Nephron progenitor cell (in vitro differentiated cells): ENCODE measurements at places on chromosomes 12 and 14.

DNA sequence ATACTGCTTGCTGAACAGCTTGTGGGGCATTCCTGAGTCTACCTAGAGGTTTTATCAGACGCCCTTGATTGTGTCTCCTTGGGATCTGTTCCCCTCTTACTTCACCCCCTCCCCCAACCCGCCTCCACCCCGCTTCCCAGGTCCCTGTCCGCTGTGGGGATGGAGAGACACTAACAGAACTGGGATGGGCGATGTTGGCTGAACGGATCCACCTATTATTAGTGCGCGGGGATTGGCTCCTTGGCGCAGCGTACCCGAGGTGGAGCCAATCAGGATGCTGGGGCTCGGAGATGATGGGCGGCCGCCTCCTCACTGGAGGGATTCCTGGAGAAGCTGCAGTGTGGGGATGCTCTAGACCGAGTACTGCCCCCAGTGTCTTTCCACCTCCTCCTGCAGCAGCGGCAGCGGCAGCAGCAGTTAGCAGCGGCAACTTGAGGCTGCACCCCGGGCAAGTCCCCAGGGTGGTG is at the start of gene SYT1:
Gene SYT1 (plus strand): TSS at position 372 of the 467 bp plus-strand sequence.
- peak; percentile 83 for DNase-seq

- DNase-seq = no peak
Observed at GRCh38 chr14:22597265-22597664, 835 bp upstream of the ABHD4 start.

- DNase-seq = no peak
Observed at GRCh38 chr14:88829188-88829587, 4.7 kb downstream of the TTC8 start.

DNA sequence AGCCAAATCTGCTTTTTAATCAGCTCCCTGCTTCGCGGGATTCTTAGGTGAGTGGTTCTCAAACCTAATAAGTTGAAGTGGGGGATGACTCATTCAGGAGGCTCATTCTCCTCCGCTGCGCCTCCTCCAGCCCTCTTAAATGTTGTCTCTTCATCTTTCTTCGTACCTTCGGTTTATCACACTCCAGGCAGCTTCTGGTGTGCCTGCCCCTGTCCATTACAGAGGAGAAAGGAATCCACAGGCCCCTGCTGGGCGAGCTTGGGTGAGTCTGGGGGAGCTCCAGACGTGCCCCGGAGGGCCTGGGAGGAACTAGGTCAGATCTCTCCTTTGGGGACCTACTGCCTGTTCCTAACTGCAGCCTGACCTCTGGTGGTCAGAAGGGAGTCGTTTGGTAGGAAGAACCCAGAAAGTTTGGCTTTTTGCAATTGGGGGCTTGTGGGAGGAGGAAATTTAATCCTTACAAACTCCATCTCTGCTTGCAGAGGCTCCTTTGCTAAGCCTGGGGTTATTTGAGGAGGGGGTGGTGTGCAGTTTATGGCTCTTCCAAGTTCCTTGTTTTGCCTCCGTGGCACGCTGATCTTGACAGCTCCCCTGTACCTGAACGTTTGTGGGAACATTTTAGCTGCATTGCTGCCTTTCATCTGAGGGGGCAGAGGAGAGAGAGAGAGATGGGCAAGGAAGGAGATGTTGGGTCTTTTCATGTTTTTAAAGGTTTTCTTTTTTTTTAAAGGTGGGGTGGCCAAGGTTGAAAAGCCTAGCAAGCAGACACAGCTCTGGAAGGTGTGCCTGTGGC is 84.1 kb upstream of the GNG2 start:
- DNase-seq = peak; percentile 62

DNA sequence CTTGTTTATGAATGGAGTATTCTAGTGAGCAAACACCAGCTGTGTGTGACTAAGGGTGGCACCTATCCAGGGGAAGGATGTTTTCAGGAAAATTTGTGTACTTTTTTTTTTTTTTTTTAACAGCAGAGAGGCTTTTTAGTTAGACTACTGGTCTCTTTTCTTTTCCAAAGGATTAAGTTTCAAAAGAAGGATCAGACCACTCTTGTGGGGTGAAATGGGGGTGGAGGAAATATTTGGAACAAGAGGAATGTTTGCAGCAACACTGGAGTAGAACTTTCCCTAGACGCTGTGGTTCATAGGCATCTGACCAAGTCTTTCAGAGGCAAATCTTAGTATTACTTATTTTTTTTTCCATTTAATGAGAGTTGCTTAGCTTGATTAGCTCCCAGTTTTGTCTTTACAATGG is 21.1 kb downstream of the NUBPL start:
- DNase-seq = no peak

DNA sequence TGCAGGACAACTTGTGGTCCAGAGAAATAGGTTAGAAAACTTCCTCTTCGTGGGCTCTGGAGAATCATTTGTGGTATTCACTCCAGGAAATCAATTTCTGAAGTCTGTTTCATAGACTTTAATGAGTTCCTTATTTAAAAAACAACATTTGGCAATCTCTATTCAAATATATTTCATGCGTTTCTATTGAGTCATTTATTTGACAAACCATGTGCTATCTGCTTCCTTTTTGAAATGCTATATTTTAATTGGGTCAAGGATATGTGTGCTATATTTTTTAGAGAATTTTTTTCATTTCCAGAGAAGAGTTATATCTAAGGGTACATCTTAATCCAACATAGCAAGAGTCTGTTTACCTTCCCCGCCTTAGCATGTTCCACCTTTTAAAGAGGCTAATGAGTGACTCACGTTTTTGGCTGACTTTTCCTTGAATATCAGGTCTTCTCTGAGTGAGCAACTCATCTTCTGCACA is 252.4 kb upstream of the EGLN3 start:
- no peak for DNase-seq

DNA sequence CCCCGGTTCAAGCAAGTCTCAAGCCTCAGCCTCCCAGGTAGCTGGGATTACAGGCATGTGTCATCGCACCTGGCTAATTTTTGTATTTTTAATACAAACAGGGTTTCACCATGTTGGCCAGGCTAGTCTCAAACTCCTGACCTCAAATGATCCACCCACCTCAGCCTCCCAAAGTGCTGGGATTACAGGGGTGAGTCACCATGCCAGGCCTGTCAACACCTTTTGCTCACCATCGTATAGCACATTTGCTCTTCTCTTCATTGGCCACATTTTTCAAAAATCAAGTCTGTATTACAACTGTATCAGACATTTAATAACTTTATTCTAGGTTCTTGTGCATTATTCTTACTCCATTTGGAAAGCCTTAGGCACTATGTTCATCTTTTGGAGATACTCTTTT is 50.3 kb downstream of the BCAT1 start:
- DNase-seq = no peak

GRCh38 chr14:101882141-101882935 is 82.0 kb upstream of the DYNC1H1 start:
- DNase-seq = no peak

GRCh38 chr12:57940052-57940914 is 1.1 kb upstream of the ATP23 start:
- DNase-seq = no peak

- DNase-seq = no peak
Observed at GRCh38 chr12:77163074-77164038, 98.0 kb upstream of the E2F7 start.

GRCh38 chr14:36659822-36660735 is 1.6 kb upstream of the PAX9 start:
- DNase-seq = no peak

GRCh38 chr12:64455506-64455905 is 3.6 kb downstream of the TBK1 start:
- DNase-seq = no peak

DNA sequence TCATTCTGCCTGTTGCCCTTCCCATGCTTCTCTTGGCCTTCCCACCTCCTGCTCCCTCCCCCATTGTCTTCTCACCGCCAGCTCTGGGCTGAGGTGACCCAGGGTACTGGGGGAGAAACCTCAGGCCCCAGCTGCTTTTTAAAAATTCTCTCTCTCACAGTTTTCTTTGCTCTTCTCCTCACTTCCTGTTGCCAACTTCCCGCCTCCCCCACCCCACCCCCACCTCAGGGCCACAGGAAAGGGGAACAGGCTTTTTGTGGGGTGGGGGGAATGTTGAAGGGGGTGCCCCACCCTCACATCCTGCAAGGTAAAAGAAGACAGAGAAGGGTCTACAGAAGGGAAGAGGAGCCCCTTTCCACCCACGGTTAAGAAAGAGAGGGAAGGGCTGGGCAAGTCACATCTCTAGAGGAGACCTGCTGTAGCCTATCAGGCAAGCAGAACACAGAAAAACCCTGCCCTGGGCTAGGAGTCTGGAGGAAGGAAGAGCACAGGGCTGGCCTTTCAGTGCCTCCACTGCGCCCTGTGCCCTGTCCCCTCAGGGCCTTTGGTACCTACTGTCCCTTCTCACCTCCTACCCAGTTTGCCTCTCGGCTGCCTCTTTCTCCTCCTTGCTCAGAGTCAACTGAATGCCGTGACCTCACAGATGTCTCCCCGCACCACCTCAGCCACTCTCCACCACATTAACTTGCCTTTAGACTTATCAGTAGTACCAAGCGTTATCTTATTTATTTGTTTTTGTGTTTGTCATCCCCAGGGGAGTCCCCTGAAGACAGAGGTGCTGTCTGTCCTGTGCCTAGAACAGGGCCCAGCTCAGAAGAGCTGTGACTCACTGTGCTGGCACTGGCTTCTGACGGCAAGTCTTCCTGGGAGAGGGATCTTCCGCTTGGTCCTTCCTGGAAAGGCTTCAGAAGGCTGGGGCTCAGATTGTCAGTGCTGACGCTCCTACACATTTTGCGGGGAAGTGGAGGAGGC is 1.7 kb downstream of the ARHGAP9 start:
- no peak for DNase-seq

DNA sequence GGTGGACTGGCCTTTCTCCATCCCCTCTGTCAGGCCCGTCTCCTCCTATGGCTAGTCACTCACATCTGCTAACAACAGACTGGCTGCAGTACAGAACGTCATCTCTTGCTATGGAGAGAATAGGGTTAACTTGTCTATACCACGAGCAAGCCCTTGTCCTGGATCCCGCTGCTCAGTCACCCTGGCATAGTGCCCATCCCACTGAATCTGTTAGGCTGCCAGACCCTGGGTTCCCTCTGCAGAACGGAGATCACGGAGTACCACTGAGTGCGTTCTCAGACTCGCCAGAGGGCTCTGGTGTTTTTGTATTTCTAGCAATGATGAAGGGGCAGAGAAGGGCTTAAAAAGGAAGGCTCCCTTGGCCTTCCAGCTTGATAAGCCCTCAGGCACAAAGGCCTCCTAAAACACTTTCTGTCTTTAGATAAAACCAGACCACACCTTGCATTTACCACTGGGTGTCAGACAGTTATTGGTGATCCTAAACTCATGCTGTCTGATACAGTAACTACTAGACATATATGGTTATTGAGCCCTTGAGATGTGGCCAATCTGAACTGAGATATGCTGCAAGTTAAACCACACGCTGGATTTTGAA is 6.3 kb upstream of the NRIP2 start:
- DNase-seq = no peak

DNA sequence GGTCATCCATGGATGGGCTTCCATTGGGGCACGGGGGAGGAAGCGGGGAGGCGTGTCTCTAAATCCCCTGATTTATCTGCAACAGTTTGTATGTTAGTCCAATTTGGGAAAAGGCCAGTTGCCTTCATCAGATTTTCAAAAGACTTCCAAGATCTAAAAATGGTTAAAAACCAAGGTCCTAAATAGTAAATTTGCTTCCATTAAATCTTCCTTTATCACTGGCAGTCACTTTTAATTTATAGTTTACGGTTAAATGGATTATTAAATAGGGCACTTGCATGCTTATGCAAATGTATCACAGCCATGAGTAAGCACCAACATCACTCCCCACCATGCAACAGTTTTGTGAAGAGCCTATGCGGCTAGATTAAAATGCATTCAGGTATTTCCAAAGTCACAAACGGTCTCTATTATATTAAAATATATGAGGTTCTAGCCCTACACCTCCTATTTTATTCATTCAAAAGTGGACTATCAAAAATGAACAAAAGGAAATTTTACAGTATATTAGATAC is 108.2 kb upstream of the GPHB5 start:
- no peak for DNase-seq

GRCh38 chr14:64614805-64615391 is 65.1 kb downstream of the PPP1R36 start:
- no peak for DNase-seq

GRCh38 chr14:104431929-104432541 is 147.5 kb upstream of the C14orf180 start:
- no peak for DNase-seq

DNA sequence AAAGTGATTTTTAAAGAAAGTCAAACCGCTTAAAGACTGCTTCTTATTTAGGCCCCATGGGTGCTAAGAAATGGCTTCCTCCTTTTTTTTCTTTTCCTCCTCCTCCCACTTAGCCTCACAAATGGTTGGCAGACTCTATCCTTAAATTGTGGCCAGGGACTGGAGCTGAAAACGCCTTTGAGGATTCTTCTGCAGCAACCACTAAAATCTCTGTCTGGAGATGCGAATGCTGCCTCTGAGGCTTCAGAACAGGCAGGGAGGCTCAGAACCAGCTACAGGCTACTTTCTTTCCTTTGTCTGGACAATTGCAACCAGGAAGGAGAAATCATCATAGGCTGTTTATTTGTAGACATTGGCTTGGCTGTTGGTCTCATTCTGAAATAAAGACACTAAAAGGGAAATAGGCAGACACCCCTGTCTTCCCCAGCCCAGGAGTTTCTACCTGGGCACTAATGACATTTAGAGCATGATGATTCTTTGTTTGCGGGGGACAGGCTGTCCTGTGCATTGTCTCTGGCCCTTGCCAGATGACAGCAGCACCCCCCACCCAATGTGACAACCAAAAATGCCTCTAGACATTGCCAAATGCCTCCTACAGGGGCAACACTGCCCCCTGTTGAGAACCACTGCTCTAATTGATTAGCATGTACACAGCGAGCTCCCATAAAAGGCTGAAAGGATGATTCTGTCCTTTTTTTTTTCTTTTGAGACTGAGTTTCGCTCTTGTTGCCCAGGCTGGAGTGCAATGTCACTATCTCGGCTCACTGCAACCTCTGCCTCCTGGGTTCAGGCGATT is 50.3 kb downstream of the MAP1LC3B2 start:
- DNase-seq = peak; percentile 34

GRCh38 chr12:14256555-14257169 is 108.8 kb upstream of the ATF7IP start:
- peak; percentile 42 for DNase-seq

- DNase-seq = peak; percentile 4
Observed at GRCh38 chr14:53571641-53572328, 384.8 kb downstream of the BMP4 start.

- no peak for DNase-seq
Observed at GRCh38 chr12:84124211-84124610, 788.4 kb downstream of the SLC6A15 start.

- DNase-seq = no peak
Observed at GRCh38 chr12:116380108-116380507, 102.6 kb upstream of the MED13L start.

DNA sequence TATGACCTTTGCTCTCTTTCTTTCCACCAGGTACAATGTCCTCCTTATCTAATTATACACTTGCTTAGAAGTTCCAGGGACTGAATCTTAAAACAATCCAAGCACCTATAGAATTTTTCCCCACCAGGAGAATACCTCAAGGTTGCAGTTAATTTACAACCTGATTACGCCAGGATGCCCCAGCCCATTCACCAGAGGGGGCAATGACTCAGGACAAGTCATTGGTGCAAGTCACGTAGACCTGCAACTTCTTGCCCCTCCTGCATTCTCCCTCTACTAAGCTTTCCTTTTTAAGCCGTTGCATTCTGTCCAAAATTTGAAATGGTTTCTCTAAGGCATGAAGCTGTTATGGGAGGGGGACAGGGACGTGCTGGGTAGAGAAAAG is 111.1 kb upstream of the SCAF11 start:
- no peak for DNase-seq
